ENCODE measurements at places on chromosomes 1 and 21.

- no peak for DNase-seq
Measured at GRCh38 chr1:224641030-224641429, 24.9 kb downstream of the CNIH3 start.

GRCh38 chr1:69244211-69244610 is 323.5 kb upstream of the LRRC7 start:
- DNase-seq = no peak

GRCh38 chr1:115908565-115909274 is 67.6 kb upstream of the SLC22A15 start:
- DNase-seq = peak; percentile 39

- DNase-seq = no peak
Measured at GRCh38 chr1:200128944-200129879, 101.7 kb downstream of the NR5A2 start.

DNA sequence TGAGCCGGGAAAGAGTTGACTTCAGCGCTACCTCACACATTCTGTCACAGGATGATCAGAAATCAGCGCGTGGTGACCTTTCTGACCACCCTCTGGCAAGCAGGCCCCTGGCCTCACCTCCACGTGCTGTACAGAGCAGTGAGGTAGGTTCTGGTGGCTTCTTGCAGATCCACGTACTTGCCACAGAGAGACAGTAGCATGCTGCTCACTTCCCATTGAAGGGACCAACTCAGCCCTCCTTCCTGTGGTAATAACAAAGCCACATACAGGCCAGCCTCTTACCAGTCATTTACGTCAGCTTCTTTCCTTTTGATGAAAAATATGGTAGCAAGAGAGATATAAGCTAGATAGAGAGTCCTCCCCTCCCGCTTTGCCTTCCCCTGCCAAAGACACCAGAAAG is 200.7 kb downstream of the CHRM3 start:
- no peak for DNase-seq

DNA sequence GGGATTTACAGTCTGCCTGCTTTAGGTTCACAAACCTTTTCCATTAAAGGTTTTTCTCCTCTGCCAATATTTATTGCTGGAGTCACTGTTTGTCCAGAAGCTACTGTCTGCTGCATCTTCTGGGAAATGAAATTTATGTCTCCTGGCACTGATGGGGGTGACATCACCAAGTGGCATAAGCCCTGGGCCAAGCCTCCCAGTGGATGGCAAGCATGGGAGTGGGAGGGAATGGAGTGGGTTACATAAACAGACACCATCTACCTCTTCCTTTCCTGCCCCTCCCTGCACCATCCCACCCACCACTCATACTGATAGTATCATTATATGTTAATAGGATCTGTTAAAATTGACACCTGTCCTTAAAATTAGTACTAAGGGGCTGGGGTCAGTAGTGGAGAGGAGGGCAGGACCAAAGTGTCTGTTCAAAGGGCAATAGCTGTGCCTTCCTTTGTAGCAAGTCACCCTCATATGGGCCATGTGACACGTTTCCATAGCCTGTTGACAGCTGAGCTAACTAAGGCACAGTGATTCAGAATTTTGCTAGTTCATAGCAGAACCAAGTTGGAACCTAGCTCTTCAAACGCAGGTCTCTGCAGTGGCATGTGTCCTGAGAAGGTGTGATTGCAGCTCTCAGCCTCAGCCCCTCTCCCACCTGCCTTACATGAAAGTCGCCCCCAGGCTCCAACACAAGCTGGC is 71.0 kb downstream of the MAB21L3 start:
- no peak for DNase-seq

GRCh38 chr1:94795434-94795833 is 24.7 kb upstream of the SLC44A3 start:
- DNase-seq = no peak

- DNase-seq = peak; percentile 40
Measured at GRCh38 chr21:14762734-14763694, 216.9 kb upstream of the SAMSN1 start.

GRCh38 chr1:227951624-227952373 is 4.1 kb upstream of the WNT9A start:
- DNase-seq = no peak

DNA sequence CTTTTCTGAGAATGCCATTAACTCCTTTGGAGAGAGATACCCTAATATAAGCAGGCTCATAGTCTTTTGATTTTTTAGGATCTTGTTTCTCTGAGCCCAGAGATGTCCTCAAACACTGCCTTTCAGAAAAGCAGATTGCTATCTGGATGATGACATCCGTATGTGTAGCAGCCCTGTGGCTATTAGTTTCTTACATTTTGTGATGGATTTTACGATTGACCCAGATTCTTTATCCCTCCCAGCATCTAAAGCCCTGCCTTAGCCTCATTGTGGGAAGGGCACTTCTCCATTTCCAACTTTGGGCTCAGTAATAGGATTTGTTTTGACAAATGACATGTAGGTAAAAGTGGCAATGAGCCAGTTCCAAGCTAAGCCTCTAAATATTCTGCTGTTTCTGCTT is 300.3 kb downstream of the TTLL7 start:
- DNase-seq = no peak

- no peak for DNase-seq
Measured at GRCh38 chr1:207806531-207807325, 54.9 kb downstream of the CD46 start.

- DNase-seq = no peak
Measured at GRCh38 chr1:195097316-195097715, 1510.9 kb downstream of the KCNT2 start.

DNA sequence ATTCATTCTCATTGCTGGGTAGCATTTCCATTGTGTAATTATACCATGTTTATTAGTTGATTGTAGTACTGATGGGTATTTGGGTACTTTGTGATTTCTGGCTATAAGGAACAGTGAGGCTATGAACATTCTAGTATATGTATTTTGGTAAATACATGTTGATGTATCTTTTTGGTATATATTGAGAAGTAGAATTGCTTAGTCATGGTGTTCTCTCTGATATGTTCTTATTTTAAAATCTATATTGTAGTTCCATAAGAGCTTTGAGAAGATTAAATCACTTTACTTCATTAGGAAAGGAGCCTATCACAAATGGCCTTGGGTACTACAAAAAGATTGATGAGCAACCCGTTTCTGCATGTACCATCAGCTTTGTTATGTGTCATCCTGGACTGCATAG is 13.4 kb downstream of the MIXL1 start:
- DNase-seq = no peak

DNA sequence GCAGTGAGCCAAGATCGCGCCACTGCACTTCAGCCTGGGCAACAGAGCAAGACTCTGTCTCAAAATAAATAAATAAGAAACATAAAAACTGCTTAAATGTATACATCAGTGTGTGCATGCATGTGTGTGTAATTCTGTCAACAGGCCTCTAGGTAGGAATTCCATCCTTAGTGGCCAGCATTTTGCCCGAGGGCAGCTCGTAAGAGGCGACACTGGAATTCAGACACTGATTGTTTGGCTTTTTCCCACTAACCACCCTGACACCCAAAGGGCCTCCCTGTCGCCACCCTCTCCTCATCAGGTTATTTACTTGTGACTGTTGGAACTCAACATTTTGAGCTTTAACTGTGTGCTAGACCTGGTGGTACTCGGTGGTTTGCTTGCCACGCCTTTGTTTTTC is 64.0 kb upstream of the KIF1B start:
- no peak for DNase-seq

- no peak for DNase-seq
Measured at GRCh38 chr1:219926363-219926998, 1.9 kb downstream of the SLC30A10 start.

GRCh38 chr1:67124455-67124854 is 10.3 kb downstream of the C1orf141 start:
- DNase-seq = no peak

DNA sequence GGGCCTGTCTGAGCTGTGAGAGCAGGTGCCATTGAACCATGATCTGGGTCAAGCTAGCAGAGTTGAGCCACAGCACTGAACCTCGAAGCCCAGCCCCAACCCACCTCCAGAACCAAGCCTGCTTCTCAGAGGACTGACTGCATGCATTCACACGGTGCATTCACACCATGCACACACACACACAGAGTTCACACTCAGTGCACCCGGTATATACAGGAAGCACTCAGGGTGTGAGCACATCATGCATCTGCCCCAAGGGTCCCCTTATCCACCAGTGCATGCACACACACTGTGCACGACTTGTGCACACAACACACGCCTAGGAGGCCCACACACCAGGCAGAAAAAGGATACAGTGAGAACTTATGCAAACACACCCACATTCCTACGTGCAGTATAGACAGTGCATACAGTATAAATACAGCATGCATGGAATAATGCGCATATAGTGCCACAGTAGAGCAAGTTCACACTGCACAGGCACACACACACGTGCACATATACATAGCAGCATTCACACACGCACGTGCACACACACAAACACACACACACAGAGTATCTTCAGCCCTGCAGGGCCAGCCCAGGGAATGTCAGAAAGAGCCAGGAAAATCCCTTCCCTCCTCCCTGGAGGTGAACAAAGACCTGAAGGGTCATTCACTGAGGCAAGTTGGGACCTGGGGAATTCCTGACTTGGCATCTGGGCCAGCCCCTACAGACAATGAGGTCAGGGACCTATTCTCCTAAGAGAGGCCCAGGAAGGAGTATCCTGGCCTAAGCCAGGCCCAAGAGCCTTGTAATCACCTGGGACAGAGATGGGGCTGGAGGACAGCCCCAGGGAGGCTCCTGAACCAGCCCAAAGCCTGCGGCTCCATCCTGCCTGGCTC is 42.1 kb downstream of the CAMK2N1 start:
- no peak for DNase-seq

GRCh38 chr1:54337928-54338327 is 68.3 kb downstream of the SSBP3 start:
- DNase-seq = no peak

DNA sequence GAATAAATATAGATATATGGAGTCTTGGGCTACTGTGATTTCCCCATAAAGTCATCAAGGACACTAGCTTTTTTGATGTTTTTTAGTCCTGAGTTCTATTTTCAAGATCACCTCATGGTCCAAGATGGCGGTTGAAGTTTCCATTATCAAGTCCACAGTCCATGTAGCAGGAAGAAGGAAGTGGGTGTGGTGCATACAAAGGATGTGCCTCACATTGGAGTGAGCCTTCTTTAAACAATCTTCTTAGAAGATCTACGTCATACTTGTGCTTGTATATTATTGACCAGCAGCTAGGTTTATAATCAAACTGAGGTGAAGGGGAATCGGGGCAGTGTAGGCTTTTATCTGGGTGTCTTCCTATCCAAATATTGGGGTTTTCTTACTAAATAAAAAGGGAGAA is 93.4 kb downstream of the FGGY start:
- no peak for DNase-seq

GRCh38 chr1:65209005-65209885 is 61.2 kb downstream of the AK4 start:
- peak; percentile 60 for DNase-seq

- DNase-seq = no peak
Measured at GRCh38 chr1:236516929-236517704, 6.7 kb upstream of the LGALS8 start.

DNA sequence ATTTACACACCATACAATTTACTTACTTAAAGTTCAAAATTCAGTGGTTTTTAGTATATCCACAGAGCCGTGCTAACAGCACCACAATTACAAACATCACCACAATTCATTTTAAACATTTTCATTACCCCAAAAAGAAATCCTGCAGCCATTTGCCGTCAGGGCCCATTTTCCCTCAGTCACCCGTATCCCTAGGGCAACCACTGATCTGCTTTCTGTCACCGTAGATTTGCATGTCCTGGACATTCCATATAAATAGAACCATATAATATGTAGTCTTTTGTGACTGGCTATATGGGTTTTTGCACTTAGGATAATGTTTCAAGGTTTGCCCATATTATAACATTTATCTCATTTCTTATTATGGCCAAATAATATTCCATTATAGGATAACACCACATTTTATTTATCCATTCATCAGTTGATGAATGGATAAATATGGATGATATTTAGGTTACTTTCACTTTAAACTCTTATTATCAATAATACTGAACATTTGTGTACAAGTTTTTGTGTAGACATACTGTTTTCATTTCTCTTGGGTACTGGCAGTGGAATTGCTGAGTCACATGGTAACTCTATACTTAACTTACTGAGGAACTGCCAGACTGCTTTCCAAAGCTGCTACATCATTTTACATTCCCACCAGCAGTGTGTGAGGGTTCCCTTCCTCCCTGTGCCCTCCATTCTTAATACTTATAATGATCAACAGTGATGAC is 68.9 kb downstream of the ST3GAL3 start:
- DNase-seq = no peak

- DNase-seq = no peak
Measured at GRCh38 chr1:11245248-11245647, 17.1 kb downstream of the MTOR start.

DNA sequence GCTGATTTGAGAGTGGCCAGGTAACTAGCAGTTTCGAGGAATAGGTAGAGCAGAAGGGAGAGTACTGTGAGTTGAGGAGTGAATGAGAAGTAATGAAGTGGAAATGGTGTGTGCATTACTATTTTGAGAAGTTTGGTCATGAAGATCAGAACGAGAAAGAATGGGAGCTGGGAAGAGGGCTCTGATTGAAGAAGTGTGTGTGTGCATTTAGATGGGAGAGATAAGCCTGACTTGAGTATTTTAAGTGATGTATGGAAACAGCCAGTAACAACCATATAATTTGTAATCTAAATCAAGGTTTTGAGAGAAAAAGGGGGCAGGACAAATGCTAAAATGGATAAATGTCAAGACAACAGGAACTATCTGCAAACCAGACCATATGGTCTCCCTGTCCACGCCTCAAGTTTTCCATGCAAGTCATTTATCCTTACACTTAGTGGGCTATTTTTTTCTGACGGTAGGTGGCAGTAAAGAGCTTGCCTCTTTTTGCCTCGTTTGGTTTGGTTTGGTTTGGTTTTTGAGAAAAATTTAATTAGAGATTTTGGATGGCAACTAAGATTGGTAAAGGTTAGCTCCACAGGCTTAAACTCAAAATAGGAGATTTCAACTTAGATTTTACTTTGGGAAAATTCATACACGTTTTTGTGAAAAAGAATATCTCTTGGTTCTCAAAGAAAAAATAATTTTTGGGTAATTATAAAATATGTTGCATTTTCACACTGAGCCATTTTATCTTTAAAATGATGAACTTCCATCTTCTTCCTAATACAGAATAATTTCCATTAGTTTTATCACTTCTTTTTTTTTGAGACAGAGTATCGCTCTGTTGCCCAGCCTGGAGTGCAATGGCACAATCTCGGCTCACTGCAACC is 9.5 kb upstream of the B3GALNT2 start:
- peak; percentile 76 for DNase-seq

GRCh38 chr1:173424782-173425407 is 52.2 kb upstream of the PRDX6 start:
- DNase-seq = no peak

- no peak for DNase-seq
Measured at GRCh38 chr1:53375440-53375839, 47.6 kb upstream of the LRP8 start.

- DNase-seq = no peak
Measured at GRCh38 chr1:212097360-212097759, 61.8 kb downstream of the DTL start.

GRCh38 chr1:155322571-155322952 is 1.9 kb downstream of the RUSC1 start:
- DNase-seq = no peak

GRCh38 chr1:99347041-99347684 is 82.9 kb downstream of the PLPPR4 start:
- DNase-seq = no peak

GRCh38 chr1:84217239-84217638 is 73.2 kb downstream of the PRKACB start:
- DNase-seq = no peak

- no peak for DNase-seq
Measured at GRCh38 chr1:24867084-24867870, 62.8 kb downstream of the RUNX3 start.
